ENCODE measurements at places on chromosomes 16 and 17. TPM values are rescaled to one million over a fixed set of nuclear protein-coding genes. Genes with fewer than 3 reads are reported as not detected.

CLEC19A gene
- total RNA-seq = not detected

SLC5A2 gene
- not detected for total RNA-seq

HES7 gene
- total RNA-seq = not detected

TNFRSF17 gene
- not detected for total RNA-seq

KRTAP1-1 gene
- not detected for total RNA-seq

SLFN11 gene
- 54.3 TPM for total RNA-seq

CORO6 gene
- 5.7 TPM for total RNA-seq

CLEC18B gene
- total RNA-seq = 0.55 TPM

IKZF3 gene
- under 0.01 TPM for total RNA-seq

PIK3R5 gene
- total RNA-seq = not detected

ZDHHC7 gene
- total RNA-seq = 72.4 TPM

TBC1D3C gene
- total RNA-seq = not detected

APPBP2 gene
- total RNA-seq = 40.2 TPM

MT1M gene
- total RNA-seq = 0.74 TPM

RNF222 gene
- not detected for total RNA-seq

CCL8 gene
- 8.8 TPM for total RNA-seq

SLC4A1 gene
- total RNA-seq = not detected

RAB37 gene
- 0.43 TPM for total RNA-seq

MT3 gene
- total RNA-seq = 0.37 TPM

CCL14 gene
- not detected for total RNA-seq

NME1 gene
- 123 TPM for total RNA-seq

ARHGAP44 gene
- total RNA-seq = 1.6 TPM

CSH1 gene
- not detected for total RNA-seq

SPATA22 gene
- total RNA-seq = 1.8 TPM

PLD6 gene
- total RNA-seq = 2.9 TPM

CDH3 gene
- 0.14 TPM for total RNA-seq

CCDC40 gene
- 4.4 TPM for total RNA-seq

CEP131 gene
- 10.4 TPM for total RNA-seq

KRT33B gene
- total RNA-seq = 0.14 TPM

All from smooth muscle cell of bladder (primary cell).